ENCODE measurements at places on chromosomes 7 and 10.

DNA sequence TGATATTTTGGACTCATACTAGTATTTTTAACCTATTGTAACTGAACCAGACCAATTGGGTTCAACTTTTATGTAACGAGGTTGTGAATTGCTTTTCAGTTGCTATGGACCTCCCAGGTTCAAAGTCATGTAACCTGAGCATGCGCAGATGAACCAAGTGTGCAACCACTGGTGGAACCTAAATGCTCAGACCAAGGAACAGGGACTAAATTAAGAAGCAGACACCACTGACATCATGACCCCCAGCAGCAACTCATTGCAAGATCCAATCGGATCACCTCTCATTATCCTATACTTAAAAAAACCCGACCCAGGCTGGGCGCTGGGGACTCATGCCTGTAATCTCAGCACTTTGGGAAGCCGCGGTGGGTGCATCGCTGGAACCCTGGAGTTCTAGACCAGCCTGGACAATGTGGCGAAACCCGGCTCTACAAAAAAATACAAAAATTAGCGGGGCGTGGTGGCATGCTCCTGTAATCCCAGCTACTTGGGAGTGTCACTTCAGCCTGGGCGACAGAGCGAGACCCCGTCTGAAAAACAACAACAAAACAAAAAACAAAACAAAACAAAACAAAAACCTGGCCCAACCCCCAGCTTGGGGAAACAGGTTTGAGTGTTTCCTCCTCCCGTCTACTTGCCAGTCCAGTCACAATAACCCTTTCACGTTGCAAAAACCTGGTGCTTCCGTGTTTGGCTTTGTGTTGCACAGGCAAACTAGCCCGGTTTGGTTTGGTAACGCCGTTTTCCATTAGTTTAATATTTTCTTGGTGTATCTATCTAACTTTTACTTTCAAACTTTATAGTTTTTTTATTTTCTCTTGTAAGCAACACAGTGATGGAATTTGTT lies 11.3 kb upstream of the ZNF518A start:
- no peak for DNase-seq

DNA sequence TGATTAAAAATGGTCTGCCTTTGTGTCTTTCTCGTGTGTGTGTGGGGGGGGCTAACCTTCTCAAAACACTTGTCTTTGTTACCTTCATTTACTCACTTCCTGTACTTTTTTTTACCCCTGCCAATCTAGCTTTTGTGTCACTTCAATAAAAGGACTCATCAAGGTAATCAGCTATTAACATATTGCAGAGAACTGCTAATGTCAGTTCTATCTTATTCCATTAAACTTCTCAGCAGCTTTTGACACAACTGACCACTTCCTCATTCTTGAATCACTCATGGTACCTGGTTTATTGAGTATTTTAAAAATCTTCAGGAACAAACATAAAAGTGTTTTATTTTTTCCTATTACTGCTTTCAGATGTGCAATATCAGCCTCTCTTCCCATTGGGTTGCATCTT lies 59.8 kb downstream of the SLC25A40 start:
- DNase-seq = no peak

DNA sequence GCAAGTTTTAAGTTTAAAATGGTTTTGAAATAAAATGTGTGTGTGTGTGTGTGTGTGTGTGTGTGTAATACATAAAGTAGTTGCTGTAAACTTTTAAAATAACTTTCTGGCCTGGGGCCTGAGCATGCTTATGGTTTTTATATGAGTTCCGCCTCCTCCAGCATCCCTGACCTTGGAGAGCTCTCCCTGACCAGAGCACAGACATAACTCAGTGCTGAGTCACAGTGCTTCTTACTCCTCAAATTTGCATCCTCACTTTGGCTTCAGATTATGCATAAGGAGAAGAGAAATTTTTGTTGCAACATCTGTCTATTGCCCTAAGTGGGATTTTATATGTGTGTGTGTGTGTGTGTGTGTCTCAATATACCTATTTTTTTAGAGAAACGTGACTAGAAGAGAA lies 200.8 kb downstream of the ELMO1 start:
- DNase-seq = no peak

GRCh38 chr7:8149222-8149621 lies 112.7 kb downstream of the ICA1 start:
- no peak for DNase-seq

- no peak for DNase-seq
These were observed 291.2 kb downstream of the AUTS2 start for GRCh38 chr7:69889338-69889975.

All from activated CD4-positive, alpha-beta T cell treated with anti-CD3 and anti-CD28 coated beads, Interleukin-2, amount 50 U/mL, for 24 hours (primary cell).